Body of pancreas (tissue), 4 donors: ENCODE measurements at places on chromosomes 2 and 18. TPM values are rescaled to one million over a fixed set of nuclear protein-coding genes. Genes with fewer than 3 reads are reported as not detected.

KLHL41 gene
- total RNA-seq = 1.3 TPM

ECEL1 gene
- 0.26 TPM for total RNA-seq

GRCh38 chr2:43832457-43832856 is 6.2 kb downstream of the ABCG5 start:
- H3K27me3 ChIP-seq = no peaks in the 10 kb centered on the region
- H3K4me1 ChIP-seq = no peaks in the 10 kb centered on the region
- H3K27ac ChIP-seq = no peak overlapping the region
- no peak for DNase-seq

DNA sequence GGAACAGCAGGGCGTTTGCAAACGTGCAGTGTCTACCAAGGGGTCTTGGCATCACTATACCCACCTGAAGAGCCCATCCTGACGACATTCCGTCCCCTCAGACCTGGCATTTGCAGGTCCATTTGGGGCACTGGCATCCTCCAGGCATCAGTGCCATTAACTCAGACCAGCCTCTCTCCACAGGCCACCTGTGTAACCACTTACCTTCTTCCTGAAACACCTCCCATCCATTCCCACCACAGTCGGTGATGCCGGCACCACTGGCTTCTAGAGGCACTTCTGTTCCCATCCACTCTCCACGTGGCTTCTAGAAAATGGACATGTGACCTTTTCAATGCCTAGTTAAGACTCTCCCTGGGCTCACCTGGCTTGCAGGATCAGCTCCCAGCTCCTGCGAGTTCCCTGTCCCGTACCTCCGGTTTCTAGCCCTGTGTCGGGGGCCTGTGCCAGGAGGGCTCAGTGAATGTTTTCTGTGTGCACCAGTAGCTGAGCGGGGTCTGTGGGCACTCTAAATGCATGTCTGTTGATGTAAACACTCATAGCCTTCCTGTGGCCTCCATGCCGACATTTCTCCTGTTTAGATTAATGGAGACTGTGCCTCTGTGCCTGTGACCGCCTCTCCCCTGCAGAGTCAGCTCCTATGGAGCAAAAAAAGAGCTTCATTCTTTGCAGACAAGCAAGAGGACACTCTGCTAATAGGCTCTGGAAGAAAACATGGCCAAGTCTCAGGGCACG is 458.0 kb upstream of the HS6ST1 start:
- no peaks in the 10 kb centered on the region for H3K27me3 ChIP-seq
- H3K36me3 ChIP-seq = no peaks in the 10 kb centered on the region
- H3K27ac ChIP-seq = no peak overlapping the region
- H3K4me1 ChIP-seq = peaks cover 10% of the 10 kb centered on the region
- H3K4me3 ChIP-seq = no peak overlapping the region

DPYSL5 gene
- total RNA-seq = not detected

CFAP210 gene
- not detected for total RNA-seq

DNA sequence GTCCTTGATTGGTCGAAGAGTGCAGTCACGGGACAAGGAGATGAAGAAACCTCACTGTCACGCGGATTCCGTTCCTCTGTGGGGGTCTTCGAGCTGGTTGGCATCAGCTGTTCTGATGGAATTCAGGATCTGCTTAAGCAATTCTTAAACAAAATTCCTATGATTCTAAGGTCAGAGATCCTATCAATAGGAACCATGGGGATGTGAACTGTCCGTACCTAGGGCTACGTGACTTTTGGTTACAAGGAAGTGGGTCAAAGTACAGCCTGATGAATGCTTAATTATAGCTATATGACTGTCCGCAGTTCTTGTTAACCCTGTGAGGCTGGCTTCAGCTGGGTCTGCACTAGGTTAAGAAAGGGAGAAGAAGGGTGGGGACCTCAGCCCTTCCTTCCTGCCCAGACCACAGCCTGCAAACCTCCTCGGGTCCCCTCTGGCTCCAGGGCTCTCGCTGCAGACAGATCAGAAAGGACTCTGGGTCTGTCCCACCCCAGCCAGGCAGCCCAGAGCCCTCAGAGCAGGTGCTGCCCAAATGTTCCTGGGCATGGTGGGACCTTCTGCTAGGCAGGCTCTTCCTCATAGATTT is 44.2 kb upstream of the TAF1B start:
- H3K4me3 ChIP-seq = no peak overlapping the region
- H3K27ac ChIP-seq = no peak overlapping the region
- peak; percentile 7 for DNase-seq
- no peaks in the 10 kb centered on the region for H3K36me3 ChIP-seq
- H3K27me3 ChIP-seq = no peaks in the 10 kb centered on the region

CKAP2L gene
- not detected for total RNA-seq

DNA sequence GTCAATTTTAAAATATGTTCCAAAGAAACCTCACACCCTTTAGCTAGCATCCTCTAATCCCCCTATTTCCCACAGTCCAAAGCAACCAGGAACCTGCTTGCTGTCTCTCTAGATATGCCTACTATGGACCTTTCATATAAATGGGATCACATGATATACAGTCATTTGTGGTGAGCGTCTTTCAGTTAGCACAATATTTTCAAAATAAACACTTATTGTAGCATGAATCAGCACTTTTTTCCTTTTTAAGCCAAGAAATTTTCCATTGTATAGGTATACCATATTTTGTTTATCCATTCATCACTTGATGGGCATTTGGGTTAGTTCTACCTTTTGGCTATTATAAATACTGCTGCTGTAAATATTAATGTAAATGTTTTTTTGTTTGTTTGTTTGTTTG is 223.0 kb upstream of the DOK6 start:
- H3K4me3 ChIP-seq = no peak overlapping the region
- H3K27me3 ChIP-seq = no peaks in the 10 kb centered on the region
- H3K27ac ChIP-seq = no peak overlapping the region
- no peaks in the 10 kb centered on the region for H3K4me1 ChIP-seq
- DNase-seq = no peak
- H3K36me3 ChIP-seq = no peaks in the 10 kb centered on the region

TSPYL6 gene
- not detected for total RNA-seq

SERPINB3 gene
- total RNA-seq = not detected

DNA sequence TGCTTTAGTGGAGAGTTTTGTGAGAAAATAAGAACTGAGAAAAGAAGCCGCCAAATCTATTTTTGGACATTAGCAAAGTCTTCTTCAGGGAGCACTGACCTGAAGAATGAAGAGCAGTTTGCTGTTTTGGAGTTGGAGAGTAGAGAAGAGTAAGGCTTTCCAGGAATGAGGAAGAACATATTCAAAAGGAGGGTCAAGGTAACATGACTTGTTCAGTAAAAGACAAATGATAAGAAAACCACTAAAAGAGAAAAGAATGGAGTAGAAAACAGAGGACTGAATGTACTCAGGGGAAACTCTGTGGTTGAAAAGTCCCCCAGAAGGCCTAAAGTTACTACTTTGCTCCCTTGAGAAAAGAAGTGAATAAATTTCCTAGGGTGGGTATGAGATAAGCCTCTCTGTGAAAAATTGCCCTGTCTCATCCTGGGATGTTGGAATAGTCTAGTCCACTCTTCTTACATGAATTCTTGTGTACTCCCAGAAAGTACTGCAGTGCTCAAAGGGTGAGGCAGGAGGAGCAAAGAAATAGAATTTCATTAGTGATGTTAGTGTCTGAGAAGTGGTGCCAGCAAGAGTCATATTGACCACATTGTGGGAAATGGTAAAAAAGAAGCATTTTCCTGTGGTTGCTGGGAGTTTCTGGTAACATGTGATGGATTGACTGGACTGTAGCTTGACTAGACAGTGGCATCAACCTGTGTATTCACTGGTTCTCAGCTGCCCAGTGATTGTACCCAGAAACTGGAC is 27.8 kb downstream of the MBD5 start:
- no peaks in the 10 kb centered on the region for H3K36me3 ChIP-seq
- H3K4me1 ChIP-seq = peaks cover 4% of the 10 kb centered on the region
- no peak overlapping the region for H3K4me3 ChIP-seq
- no peak overlapping the region for H3K27ac ChIP-seq

DNA sequence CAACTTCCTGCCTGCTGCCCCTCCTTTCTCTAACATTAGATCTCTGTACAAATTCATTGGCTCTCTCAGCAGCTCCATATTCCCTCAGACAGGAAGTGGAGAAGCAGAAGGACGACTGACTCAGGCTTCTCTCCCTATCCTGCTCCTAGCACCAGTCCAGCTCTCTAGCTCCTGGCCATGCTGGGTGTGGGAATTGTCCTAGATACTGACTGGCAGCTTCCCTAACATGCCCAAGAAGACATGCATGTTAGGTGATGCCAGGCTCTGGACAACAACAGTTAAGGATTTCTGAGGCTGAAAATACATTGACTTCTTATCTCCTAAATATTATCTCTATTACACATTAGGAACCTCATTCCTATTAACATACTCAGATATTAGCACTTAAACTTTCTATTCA is 292.9 kb downstream of the IKZF2 start:
- no peak overlapping the region for H3K4me3 ChIP-seq
- no peaks in the 10 kb centered on the region for H3K27me3 ChIP-seq
- H3K36me3 ChIP-seq = no peaks in the 10 kb centered on the region
- no peak for DNase-seq
- H3K27ac ChIP-seq = no peak overlapping the region
- H3K4me1 ChIP-seq = no peaks in the 10 kb centered on the region

- no peak overlapping the region for H3K4me3 ChIP-seq
- H3K4me1 ChIP-seq = peaks cover 3% of the 10 kb centered on the region
- H3K27me3 ChIP-seq = no peaks in the 10 kb centered on the region
- H3K36me3 ChIP-seq = no peaks in the 10 kb centered on the region
- no peak for DNase-seq
Observed at GRCh38 chr18:50748243-50749229, 71.3 kb downstream of the MRO start.

GRCh38 chr2:188623995-188624643 is 332.4 kb downstream of the GULP1 start:
- DNase-seq = no peak
- H3K27ac ChIP-seq = no peak overlapping the region
- no peak overlapping the region for H3K4me3 ChIP-seq
- peaks cover 6% of the 10 kb centered on the region for H3K4me1 ChIP-seq
- no peaks in the 10 kb centered on the region for H3K27me3 ChIP-seq
- no peaks in the 10 kb centered on the region for H3K36me3 ChIP-seq

CYP26B1 gene
- 4.9 TPM for total RNA-seq

DNA sequence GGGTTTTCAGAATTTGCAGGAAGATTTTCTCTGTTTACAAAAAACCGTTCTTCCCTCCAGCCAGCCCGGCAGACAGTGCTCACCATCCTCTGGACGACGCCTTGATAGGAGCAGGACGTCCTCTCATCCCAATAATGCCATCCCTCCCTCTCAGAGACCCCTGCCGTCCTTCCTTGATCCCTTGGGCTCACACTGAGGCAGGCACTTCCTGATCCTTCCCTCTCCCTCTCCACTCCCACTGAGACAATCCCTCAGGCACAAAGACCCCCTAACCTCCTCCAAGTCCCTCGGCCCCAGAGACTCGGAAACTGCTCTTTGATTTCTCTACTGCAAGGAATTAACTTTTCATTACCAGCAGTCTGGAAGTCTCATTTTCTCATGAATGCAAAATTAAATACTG is 42.5 kb downstream of the PAX3 start:
- H3K27me3 ChIP-seq = no peaks in the 10 kb centered on the region
- no peak overlapping the region for H3K4me3 ChIP-seq
- no peaks in the 10 kb centered on the region for H3K4me1 ChIP-seq
- H3K36me3 ChIP-seq = no peaks in the 10 kb centered on the region
- no peak for DNase-seq

- peaks cover 28% of the 10 kb centered on the region for H3K4me1 ChIP-seq
- no peak overlapping the region for H3K4me3 ChIP-seq
- H3K36me3 ChIP-seq = no peaks in the 10 kb centered on the region
- H3K27ac ChIP-seq = peak overlapping the region; percentile 88
- peak; percentile 17 for DNase-seq
- no peaks in the 10 kb centered on the region for H3K27me3 ChIP-seq
Observed at GRCh38 chr2:231605607-231606091, 13.0 kb downstream of the TEX44 start.

DNA sequence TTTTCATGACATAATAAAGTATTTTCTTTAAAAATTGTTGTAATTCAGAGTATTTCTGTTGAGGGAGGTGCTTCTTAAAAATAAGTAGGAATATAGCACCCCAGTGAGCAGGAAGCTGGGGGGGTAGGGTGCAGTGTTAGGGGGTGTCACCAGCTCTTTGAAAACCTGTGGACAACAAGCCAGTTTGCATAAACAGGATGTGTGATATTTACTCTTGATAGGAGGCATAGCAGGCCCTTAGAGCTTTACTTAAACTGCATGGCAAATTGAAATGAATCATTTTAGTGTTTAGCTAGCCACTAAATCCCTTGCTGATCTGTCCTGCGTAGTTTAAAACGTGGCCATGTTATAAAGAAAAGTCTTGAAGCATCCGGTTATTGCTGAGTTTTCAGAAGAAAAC is 8.4 kb downstream of the TGIF1 start:
- H3K27me3 ChIP-seq = no peaks in the 10 kb centered on the region
- H3K27ac ChIP-seq = peak overlapping the region; percentile 21
- H3K4me1 ChIP-seq = peaks cover 54% of the 10 kb centered on the region
- DNase-seq = no peak

DNA sequence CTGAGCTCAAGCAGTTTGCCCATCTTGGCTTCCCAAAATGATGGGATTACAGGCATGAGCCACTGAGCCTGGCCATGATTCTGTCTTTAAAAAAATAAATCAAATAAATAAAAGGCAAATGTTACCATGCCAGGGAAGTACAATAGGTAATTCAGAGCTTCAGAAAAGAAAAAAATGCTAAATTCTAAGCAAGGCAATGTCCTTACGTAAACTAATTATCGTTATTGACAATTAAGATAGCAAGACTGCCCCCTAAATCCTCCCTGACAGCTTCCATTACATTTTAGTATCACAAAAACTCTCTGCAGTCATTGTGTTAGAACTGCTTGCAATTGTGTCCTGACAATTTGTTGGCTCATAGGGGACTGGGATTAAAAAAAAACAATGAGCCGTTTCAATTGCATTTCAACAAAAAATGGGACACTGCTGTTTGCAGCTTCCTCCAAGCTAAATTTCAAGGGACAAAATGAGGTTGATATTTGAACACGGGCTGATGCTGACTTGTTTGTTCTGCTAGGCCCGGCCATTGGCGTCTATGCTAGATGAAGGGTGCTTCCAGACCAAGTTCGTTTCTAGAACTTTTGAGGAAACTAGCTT is 88.9 kb downstream of the MOGAT1 start:
- no peak overlapping the region for H3K27ac ChIP-seq
- no peak for DNase-seq
- no peak overlapping the region for H3K4me3 ChIP-seq
- peaks cover 7% of the 10 kb centered on the region for H3K4me1 ChIP-seq
- H3K27me3 ChIP-seq = no peaks in the 10 kb centered on the region

- no peak for DNase-seq
- no peak overlapping the region for H3K27ac ChIP-seq
- H3K36me3 ChIP-seq = no peaks in the 10 kb centered on the region
Observed at GRCh38 chr2:105760639-105761337, 16.1 kb downstream of the NCK2 start.

DNA sequence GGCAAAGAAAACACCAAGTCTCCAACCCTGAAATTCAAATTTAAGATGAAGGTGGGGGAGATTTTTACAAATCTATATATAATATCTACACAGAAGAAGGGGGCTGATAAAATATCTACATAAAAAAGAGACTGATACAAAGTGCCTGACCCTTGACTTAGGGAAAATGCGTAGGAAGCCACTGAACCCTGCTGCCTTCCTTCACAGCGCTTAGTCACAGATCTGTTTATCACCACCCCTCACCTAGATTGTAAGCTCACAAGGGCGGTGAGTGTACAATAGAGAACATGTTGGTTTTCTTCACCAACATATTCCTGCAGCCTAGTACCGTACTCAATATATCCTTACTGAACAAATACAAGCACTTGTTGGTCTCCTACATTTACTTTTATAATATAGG is 54.3 kb downstream of the NOL10 start:
- H3K4me3 ChIP-seq = no peak overlapping the region
- H3K27ac ChIP-seq = no peak overlapping the region
- H3K27me3 ChIP-seq = no peaks in the 10 kb centered on the region
- peaks cover under 1% of the 10 kb centered on the region for H3K4me1 ChIP-seq
- H3K36me3 ChIP-seq = no peaks in the 10 kb centered on the region
